ENCODE measurements at places on chromosomes 2 and 18. TPM values are rescaled to one million over a fixed set of nuclear protein-coding genes. Genes with fewer than 3 reads are reported as not detected.

CPLX4 gene
- total RNA-seq = not detected

REG1B gene
- not detected for total RNA-seq

POTEJ gene
- total RNA-seq = not detected

STAT1 gene
- total RNA-seq = 46.6 TPM

RESP18 gene
- total RNA-seq = not detected
